CD14-positive monocyte (primary cell): ENCODE measurements at places on chromosomes 2 and 18.
A peak's percentile ranks its signal among the peaks of the same experiment; 100 is the strongest.

- no peak for DNase-seq
These were observed 139.9 kb upstream of the LTBP1 start for GRCh38 chr2:32806857-32807256.

- peak; percentile 57 for DNase-seq
These were observed 48.1 kb downstream of the TMEM185B start for GRCh38 chr2:120174963-120175581.

GRCh38 chr2:29215073-29215472 is 99.9 kb downstream of the CLIP4 start:
- no peak for DNase-seq

DNA sequence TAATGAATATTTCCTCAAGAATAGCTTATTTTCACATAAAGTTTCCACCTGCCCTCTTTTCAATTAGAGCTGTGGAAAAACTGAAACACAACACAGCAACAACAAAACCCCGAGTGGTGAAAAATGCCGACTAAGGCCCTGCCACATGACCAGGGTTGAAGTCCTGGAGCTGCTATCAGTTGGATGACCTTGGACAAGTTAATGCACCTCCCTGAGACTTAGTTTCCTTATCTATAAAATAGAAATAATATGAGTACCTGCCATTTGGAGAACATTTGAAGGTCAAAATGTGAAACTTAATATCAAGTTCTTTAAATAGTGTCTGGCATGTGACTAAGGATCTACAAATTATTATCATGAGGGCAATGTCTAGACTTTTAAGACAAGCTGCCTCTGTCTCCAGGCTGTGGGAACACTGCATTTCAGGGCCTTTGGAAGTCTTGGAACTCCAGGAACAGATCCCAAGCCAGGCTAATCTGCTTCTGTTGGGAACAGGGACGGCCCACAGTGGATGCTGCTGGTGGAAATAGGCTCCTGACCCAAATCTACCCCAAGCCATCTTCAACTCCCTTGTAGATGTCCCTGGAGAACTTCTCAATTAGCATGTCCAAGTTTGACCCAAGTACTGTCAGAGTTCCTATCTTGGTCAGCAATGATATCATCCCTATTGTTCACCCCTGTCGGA is 42.0 kb upstream of the TRIB2 start:
- no peak for DNase-seq

- no peak for DNase-seq
These were observed 42.7 kb downstream of the CYP26B1 start for GRCh38 chr2:72104821-72105588.

DNA sequence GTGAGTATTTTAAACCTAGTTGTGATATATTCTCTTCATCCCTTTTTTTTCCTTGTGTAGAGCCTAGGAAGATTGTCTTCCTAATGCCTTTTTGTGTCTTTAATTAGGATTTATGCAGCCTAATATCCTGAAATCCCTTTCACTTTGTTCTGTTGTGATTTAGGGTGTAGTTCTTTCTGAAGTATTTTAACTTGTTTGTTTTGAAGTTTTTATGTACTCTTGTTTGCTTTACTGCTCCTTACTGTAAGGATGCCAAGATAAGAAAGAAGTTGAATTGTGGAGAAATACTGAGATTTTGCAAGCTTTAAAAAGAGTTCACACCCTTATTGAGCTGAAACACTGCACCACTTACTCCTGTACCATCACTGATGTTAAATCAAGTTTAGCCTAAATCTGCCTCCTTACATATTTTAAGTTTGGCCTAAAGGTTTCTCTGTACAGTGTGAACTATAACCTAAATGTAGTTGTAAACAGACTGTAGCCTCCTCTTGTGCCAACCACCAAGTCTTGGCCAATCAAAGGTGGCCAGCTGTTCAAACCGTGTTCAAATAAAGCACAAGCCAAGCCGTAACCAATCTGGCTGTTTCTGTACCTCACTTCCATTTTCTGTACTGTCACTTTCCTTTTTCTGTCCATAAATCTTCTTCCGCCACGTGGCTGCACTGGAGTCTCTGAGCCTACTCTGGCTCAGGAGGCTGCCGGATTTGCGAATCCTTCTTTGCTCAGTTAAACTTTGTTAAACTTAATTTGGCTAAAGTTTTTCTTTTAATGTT is 17.7 kb upstream of the ACOXL start:
- peak; percentile 31 for DNase-seq

GRCh38 chr2:204089574-204089973 is 153.0 kb downstream of the ICOS start:
- no peak for DNase-seq

DNA sequence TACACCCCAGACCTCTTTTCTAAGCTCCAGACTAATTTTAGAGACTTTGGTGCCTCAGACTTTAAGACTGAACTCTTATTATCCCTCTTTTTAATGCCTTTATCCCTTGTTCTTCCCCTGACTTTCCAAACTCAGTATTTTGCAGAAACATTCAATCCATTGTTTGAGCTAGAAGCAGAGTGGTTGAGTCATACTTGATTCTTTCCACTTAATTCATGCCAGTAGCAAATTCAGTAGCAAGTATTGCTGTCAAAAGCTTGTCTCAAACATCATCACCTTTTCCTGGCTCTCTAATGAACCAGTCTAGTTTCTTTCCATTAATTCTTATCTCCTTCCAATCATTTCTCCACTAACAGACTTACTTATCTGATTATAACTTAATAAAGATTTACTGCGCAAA is 699.7 kb upstream of the ZNF804A start:
- no peak for DNase-seq

DNA sequence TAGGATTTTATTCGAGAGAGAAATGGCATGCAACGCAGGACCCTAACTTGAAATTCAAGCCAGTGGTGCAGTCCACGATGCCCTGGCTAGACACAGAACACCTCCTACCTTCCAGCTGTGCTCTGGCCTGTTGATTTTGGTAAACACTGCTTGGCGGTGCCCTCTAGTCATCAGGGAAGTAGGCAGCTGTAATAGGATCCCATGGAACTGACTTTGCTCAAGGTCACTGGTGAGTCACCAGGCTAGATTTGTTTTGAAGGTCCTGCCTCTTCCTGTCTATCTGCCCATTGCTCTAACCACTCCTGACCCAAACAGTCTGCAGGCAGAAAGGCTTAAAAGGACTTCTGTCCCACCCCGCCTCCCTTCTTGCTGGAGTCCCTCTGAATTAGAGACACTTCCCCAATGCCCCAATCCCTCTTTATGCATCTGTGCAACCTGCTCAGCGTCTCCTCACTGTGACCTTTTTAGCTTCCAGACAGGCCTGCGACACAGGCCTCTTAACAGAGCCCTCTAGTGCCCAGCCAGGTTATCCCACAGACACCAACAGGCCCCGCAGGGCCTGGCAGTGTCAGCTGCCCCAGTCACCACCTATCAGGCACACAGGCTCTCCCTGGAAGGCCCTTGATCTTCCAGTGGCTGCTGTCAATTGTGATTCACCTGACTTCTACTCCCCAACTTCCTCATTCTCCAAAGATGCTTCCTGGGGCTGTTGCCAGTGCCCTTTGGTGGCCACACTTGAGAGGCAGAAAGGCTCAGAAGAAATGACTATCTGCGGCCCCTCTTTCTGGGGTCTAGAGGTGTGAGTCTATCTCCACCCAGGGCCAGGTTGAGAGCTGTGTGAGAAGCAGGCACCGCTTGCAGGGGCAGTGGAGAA is 5.2 kb downstream of the TMEM127 start:
- DNase-seq, result peak; percentile 93

- no peak for DNase-seq
These were observed 19.0 kb downstream of the AFTPH start for GRCh38 chr2:64543008-64543697.

DNA sequence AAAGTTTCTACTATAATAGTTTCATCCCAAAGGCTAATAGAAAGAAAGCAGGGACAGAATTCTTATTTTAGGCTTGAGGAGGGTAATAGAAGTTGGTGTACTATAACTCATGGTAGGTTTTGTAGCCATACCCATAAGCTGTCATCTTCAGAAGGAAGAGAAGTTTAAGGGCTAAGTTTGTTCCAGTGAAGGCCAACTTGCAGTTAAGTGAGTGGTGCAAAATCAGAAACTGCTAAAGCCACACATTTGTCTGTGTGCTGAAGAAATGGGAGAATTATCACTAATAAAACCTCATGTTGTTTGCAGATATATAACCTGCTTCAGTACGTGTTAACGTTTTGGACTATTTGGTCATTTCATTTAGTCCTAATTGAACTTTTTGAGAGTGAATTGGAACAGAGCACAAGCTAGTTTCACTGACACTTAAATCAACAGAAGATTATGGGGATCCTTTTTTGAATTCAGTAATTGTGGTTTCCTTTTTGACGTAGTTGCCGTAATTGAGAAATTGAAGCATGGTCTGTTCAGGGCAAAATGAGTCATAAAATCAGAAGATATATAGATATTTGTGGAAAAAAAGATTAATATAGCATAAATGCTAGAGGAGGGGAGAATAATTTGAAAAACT is 69.1 kb downstream of the PHLPP1 start:
- DNase-seq, result peak; percentile 74

- no peak for DNase-seq
These were observed 415.9 kb downstream of the EPHA4 start for GRCh38 chr2:221156062-221156734.

GRCh38 chr2:212213191-212213590 is 325.4 kb downstream of the ERBB4 start:
- no peak for DNase-seq

DNA sequence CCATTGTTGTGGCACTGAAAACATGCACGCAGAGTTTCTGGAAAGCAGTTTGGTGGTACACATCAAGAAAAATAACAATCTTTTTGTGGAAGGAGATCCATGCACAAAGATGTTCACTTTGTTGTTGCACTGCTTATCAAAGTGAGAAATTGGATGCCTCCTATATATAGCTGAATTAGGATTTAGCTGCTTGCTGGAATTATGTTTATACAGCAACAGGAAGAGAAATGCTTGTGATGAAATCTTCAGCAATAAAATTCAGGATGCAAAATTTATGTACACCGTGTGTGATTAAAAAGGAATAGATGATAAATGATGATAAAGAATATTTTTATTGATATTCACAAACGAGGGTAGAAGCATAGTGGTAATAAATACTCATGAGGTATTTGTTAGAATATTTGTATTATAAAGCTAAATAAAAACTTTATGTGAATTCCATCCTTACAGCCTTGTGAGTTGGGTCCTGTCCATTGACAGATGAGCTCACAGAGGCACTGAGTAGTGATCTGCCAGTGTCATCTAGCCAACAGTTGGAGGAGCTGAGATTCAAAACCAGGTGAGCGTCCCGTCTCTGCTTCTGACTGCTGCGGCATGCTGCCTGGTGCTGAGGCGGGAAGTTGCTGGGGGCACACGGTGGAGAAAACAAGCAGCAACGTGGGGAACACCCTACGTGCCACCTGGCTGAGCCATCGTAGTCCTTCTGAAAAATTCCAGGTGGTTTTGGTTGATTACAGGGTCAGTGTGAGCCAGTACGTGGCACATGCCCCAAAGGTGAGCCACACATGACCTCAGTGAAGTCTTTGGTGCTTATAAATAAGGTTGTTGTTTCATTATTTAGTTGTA is 80.2 kb downstream of the ASAP2 start:
- DNase-seq, result no peak

- DNase-seq, result no peak
These were observed 3.2 kb downstream of the GLI2 start for GRCh38 chr2:120738786-120739437.

GRCh38 chr18:48615566-48616401 is 77.0 kb downstream of the CTIF start:
- DNase-seq, result no peak

GRCh38 chr2:46469116-46469515 is 10.2 kb upstream of the TMEM247 start:
- DNase-seq, result no peak
